NCI-H1092 (cell line): ENCODE measurements at places on chromosomes 12 and 14.

GRCh38 chr14:58607952-58608317, 29.8 kb upstream of the DACT1 start:
- no peak for DNase-seq

DNA sequence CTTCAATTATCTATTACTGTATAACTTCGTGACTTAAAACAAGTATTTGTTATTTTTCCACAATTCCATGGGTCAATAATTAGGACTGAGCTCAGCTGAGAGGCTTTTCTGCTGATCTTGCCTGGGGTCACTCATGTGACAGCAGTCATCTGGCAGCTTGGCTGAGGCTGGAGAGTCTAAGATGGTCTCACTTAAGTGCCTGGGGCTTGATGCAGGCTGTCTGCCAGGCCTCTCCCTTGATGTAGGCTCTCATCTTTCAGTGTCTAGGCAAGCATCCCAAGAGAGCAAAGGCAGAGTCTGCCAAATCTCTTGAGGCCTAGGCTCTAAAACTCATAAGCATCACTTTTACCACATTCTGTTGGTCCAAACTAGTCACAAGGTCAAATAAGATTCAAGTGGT, 93.2 kb downstream of the NKX2-1 start:
- DNase-seq = peak; percentile 63

GRCh38 chr12:108930155-108930554, 50.3 kb downstream of the DAO start:
- no peak for DNase-seq

GRCh38 chr12:118357257-118358007, 15.3 kb downstream of the TAOK3 start:
- DNase-seq = no peak

GRCh38 chr14:68011406-68012028, 191.9 kb downstream of the RAD51B start:
- no peak for DNase-seq

DNA sequence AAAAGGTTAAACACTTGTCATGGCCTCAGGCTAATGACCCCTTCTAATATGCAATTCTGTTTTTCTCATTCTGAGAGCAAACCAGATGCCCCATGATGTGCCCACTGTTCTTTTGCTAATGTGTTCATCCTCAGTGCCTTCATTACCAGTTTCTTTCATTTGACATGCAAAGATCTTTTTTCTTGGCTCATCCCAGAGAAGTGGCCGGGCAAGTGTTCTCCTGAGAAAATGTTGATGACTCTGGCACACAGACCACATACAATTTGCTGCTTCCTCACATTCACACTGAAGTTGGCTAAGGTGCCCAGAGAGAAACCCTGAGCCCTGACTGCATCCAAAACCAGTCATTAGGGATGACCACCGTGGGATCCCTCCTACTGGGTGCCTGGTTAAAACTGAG, 833.3 kb downstream of the DIO2 start:
- DNase-seq = no peak

DNA sequence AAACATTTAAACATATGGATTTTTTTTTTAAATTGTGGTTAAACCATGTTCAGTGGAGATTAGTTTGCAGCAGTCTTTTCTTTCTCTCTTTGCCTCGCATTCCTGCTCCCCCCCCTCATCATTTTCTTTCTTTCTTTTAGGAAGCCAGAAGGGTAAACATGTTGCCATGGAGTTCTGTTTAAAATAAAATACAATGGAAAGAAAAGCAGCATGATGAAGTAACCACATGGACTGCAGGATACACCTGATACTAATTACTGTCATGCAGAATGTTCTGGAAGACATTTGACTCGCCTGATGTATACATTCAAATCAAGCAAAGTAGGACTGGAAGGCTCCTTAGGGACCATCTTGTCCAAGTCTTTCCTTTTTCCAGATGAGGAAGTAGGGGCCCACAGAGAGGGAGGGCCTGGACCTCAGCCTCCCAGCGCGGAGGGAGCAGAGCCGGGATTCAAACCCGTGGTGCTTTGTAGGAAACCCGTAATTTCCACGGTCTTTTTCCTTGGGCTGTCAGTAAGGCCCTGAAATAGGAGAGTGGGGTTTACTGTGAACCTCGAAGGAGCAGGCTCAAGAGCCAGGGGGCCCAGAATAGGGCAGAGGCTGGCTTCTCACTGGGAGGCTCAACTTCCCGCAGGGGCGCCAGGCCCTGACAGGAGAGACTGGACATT, 2.4 kb upstream of the MEG3 start:
- DNase-seq = no peak

DNA sequence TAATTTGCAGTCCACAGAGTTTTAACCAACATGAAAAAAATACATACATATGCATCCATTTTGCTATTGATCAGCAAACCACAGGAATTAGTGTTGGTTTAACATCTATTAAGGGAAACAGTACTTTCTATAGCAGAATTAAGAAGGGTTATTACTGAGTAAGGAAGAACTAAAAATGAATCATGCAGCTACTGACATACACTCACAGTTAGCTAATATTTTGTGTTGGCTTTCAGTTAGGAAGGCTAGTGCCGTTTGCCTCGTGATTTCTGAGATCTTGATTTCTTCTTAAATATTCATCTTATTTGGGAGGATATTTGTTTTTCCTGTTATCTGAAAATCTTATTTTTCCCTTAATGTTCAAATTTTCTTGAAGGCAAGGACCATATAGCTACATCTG, 423.4 kb downstream of the NOVA1 start:
- no peak for DNase-seq

DNA sequence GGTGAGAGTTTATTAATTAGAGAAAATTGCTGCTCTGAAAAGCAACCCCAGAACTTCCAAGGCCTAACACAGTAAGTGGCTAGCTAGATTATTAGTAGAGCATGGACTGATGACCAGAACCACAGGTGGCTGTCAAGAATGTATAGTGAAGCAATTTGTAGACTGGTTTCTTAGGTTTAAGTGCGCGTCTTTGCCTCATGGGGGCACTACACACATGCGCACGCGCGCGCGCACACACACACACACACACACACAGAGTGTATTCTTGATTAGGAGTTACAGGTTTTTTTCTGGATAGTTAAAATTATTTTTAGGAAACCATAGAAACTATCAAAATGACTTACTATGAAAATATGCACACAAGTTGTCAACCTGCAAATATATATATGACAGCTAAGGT, 66.5 kb downstream of the BHLHE41 start:
- DNase-seq = no peak

DNA sequence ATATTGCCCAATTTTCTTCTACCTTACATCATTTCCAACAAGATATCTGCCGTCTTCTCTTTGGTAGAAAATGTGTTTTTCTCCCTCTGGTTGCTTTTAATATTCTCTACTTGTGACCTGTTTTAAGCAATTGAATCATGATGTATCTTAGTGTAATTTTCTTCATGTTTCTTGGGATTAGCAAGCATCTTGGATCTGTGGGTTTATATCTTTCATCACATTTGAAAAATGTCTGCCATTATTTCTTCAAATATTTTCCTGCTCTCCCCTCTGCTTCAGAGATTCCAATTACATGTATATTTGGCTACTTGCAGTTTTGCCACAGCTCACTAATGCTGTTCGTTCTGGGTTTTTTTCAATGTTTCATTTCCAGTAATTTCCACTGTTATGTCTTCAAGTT, 30.1 kb downstream of the CKAP4 start:
- no peak for DNase-seq

- DNase-seq = no peak
Observed at GRCh38 chr14:23950411-23951135, 3.0 kb upstream of the DHRS4 start.

DNA sequence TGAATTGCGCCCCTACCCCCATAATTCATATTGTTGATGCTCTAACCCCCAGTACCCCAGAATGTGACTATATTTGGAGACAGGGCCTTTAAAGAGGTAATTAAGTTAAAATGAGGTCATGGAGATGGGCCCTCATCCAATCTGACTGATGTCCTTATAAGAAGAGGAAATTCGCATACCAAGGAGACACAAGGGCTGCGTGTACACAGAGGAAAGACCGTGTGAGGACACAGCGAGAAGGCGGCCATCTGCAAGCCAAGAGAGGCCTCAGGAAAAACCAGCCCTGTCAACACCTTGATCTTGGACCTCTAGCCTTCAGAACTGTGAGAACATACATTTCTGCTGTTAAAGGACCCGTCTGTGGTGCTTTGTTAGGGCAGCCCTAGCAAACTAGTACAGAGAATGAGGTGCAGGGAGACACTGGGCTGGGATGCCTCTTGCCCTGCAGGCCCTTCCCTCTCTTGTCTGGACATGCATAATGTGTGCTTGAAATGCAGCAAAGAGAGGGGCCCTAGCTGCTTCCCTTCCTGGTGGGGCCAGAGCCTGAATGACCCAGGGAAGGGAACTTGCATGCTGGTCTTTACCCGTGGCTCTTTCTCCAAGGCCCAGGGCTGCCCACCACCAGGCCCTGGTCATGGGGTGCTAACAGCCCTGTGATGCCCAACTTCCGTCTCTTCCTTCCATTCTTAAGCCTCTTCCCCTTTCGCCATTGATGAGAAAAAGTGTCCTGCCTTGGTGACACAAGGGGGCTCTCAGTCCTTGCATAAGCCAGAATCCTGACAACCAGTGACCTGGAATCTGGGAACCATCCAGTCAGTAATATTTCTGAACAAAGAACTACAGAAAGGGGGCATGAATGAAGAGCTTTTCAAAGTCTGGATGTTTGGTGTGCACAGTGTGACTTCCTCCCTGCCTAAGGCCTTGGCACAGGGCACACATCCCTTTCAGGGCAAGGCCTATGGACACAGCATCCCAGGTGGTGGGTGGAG, 50.0 kb upstream of the GPATCH2L start:
- DNase-seq = no peak

GRCh38 chr12:69064734-69065443, 131.9 kb upstream of the CPM start:
- DNase-seq = no peak

DNA sequence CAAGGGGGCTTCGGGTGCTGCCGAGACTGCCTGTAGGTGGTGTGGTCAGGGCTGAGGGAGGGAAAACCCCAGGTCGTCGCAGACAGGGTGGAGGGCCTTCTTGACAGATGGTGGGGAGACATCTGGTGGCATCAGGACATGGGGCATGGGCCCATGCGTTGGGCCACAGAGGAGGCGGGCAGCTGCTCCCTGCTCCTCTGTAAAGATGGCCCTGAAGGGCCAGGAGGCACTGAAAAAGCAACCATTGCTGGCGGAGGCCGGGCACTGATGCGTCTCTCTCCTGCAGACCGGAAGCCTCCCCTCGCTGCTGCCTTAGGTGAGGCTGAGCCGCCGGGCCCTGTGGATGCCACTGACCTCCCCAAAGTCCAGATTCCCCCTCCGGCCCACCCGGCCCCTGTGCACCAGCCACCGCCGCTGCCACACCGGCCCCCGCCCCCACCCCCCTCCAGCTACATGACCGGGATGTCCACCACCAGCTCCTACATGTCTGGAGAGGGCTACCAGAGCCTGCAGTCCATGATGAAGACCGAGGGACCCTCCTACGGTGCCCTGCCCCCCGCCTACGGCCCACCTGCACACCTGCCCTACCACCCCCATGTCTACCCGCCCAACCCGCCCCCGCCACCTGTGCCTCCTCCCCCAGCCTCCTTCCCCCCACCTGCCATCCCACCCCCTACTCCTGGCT, 28.8 kb downstream of the CCNK start:
- no peak for DNase-seq

DNA sequence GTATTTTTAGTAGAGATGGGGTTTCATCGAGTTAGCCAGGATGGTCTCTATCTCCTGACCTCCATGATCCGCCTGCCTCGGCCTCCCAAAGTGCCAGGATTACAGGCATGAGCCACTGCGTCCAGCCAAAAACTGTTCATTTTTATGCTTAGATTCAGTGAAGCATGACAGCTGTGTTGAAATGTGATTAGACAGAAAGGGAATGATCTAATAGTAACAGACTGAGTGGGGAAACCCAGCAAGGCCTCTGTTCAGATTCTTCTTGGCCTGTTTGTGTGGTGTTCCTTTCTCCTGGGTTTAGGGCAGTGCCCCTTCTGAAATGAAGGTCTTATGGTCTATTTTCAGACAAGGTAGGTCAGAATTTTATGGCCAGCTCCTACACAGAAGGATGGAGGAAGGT, 11.8 kb upstream of the ABCD4 start:
- DNase-seq = no peak

GRCh38 chr14:73386342-73386741, 72.0 kb downstream of the NUMB start:
- no peak for DNase-seq

DNA sequence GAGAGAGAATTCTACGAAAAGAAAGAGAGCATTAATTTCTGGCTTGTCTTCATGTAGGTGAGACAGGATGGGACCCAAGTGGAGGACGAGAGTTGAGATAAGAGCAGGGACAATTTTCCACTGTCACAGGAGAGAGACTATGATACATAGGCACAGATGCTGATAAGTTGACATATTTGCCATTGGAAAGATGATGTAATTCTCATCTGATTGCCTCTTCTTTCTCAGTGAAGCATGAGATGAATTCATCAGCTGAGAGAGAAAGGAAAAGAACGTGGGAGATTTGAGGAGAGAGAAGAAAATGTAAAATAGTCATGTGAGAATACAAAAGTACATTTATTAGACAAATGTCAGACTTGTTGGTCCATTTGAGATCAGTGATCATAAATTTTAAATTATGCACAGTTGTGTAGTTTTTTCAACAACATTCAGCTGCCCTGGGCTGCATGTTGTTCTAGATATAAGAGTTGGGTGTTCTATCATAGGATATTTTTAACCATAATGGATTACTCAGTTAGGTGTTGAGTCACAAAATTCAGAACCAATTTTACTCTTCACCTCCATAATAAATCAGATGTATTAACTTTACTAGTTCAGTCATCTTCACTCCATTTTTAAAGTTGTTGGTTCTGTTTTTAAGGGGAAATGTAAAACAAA, 222.9 kb downstream of the DPY19L2 start:
- no peak for DNase-seq

DNA sequence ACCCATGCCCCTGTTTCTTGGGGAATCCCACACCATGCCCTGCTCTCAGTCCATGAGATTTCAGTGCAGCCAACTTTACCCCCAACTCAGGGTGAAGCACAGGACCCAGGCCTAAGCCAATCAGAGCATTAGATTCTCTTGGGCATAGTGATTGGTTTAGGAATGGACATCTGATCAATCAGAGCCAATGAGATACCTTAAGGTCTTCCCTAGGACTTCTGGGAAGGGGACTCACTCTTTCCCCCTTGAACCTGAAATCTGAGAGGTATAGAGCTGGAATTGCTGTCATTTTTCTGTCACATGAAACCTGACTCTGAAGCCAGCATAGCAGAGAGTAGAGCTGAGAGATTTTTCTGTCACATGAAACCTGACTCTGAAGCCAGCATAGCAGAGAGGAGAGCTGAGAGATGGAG, 127.1 kb downstream of the ZFP36L1 start:
- no peak for DNase-seq

- no peak for DNase-seq
Observed at GRCh38 chr14:21056520-21057163, 980 bp upstream of the RNASE8 start.

DNA sequence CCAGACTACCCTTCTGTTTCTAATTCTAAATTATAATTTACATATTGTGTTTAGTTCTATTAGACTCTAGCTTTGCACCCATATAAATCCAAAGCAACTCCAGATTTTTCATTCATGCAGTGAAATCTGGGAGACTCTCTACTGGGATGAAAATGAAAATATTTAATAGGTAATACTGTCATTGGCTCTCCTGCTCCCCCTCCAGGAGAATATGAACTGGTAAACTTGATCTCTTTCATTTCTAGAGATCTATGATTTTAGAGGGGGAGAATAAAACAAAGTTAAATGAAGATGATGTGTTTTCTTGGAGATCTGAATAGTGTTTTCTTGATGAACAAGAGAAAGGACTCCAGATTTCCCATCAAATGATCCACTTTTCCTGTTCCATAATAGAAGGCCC, 104.3 kb upstream of the TMCC3 start:
- DNase-seq = no peak
